ENCODE measurements at places on chromosomes 6 and 20. TPM values are rescaled to one million over a fixed set of nuclear protein-coding genes. Genes with fewer than 3 reads are reported as not detected.
A peak's percentile ranks its signal among the peaks of the same experiment; 100 is the strongest.

DNA sequence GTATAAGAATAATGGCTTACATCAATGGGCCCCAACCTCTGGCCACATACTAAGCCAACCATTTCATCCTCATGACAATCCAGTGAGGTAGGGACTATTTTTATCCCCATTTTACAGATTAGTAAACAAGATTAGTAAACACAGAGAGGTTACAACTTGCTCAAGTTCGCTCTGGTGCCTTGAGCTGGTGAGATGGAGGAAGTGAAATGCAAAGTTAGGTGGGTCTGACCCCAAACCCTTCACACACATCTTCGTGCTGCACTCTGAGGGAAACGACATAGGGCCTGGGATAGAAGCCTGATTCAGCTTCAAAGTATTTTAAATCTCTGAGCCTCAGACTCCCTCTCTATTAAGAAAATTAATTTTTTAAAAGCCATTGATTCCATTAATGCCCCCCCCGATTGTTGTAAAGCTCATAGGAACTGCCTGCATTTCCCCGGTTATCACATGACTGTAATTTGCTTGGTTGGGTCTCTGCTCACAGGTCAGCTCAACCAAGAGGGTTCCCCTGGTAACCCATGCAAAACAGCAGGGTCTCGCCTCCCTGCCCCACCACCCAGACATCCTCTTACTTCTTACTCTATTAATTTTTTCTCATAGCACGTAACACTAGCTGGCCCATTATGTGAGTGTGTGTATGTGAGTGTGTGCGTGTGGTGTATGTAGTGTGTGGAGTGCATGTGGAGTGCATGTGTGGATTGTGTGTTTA lies 221.2 kb downstream of the MAFB start:
- DNase-seq, result no peak
- no peaks in the 10 kb centered on the region for H3K4me1 ChIP-seq
- no peak overlapping the region for H3K4me3 ChIP-seq
- no peaks in the 10 kb centered on the region for H3K36me3 ChIP-seq

DNA sequence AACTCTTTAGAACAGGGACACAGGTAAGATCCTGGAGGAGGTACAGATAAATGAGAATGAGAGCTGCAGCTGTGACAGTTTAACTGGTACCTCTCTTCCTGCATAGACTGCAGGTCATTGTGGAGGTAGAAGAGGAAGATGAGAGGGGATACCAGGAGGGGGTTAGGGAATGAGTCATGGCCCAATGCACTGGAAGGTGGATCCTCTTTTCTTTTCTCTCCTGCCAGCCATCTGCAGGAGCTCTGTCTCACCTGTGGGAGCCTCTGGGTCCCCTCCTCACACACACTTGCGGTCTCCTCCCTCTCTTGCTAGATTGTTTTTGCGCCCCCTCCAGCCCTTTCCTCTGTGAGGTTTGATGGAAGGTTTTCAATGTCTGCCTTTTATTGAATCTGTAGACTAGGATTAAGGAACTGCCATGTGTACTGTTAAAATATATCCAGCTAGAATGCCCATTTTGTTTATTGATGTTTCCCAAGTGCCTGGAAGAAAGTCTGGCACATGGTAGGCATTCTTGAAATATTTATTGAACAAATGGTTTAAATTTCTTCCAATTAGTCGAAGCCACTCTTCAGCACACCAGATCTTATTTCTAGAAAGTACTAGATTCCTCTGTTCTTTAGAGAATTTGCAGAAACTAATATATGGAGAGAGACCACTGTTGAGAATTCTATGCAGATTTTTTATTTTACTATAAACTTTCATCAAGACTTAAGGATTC lies 13.0 kb downstream of the C6orf163 start:
- H3K36me3 ChIP-seq, result no peaks in the 10 kb centered on the region
- H3K27ac ChIP-seq, result no peak overlapping the region
- H3K4me1 ChIP-seq, result no peaks in the 10 kb centered on the region
- H3K4me3 ChIP-seq, result no peak overlapping the region
- no peaks in the 10 kb centered on the region for H3K27me3 ChIP-seq

- no peaks in the 10 kb centered on the region for H3K27me3 ChIP-seq
- H3K4me3 ChIP-seq, result no peak overlapping the region
- DNase-seq, result no peak
- H3K36me3 ChIP-seq, result no peaks in the 10 kb centered on the region
- peaks cover 4% of the 10 kb centered on the region for H3K4me1 ChIP-seq
Observed at GRCh38 chr20:11117808-11118528, 444.2 kb upstream of the JAG1 start.

DNA sequence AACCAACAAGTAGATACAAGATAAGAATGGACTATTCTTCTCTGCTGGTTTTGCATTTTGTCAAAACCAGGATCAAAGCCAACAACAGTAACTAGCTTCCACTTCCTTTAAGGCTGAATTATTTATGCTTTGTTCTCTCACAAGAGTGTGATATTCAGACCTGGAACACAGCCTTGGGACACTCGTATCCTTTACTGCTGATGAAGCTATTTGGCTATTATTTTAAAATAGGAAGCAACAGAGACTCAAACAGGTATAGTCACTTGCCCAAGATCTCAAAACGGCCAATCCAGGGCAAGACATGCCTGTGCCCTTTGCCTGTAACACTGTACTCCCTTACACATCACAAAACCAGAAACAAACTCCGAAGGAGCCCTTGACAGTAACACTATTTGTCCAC lies 19.9 kb downstream of the SPTLC3 start:
- no peak overlapping the region for H3K27ac ChIP-seq
- DNase-seq, result no peak
- no peak overlapping the region for H3K4me3 ChIP-seq
- H3K27me3 ChIP-seq, result no peaks in the 10 kb centered on the region

HSPA1B gene
- 1,377 TPM for total RNA-seq

XKR7 gene
- total RNA-seq, result 0.12 TPM

- no peaks in the 10 kb centered on the region for H3K36me3 ChIP-seq
- no peaks in the 10 kb centered on the region for H3K27me3 ChIP-seq
- no peak overlapping the region for H3K4me3 ChIP-seq
- H3K27ac ChIP-seq, result no peak overlapping the region
Observed at GRCh38 chr6:125948455-125948854, 8.1 kb upstream of the HINT3 start.

DNA sequence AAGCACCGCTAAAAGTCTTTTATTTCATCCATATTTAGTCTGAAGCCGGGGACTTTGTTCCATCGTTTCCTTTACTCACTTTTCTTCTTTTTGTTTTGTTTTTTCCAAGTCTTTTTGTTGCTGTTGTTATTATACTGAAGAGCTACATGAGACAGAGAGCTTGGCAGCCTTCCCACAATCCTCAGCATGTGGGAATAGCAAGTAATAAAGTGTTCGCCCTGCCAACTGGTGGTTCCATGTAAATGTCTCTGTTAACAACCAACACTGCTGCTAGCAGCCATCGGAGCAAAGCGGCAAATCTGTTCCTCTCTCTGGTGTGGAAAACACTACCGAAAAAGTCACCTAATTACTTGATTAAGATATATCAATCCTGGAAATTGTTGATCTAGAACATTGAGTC lies 437.8 kb upstream of the ID4 start:
- H3K4me3 ChIP-seq, result no peak overlapping the region
- no peak overlapping the region for H3K27ac ChIP-seq
- H3K4me1 ChIP-seq, result no peaks in the 10 kb centered on the region
- no peaks in the 10 kb centered on the region for H3K27me3 ChIP-seq
- no peaks in the 10 kb centered on the region for H3K36me3 ChIP-seq

DNA sequence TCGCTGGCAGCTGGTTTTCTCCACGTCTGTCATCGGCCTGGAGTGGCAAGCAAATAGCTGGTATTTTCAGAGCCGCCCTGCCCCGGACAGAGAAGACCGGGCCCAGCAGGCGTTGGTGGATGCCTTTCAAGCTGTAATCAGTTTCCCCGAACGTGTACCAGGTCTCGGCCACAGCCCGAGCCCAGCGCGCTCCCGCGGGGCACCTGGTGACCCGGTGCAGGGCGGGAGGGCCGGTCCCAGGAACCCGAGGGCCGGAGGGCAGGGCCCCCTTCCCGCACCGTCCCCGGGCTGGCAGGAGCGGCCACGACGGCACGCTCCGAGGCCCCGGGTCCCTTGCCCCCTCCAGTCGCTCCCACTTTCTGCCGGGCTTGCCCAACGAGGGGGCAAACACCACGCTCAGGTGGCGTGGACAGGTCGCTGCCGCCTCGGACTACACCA lies 348 bp upstream of the PYGB start:
- H3K27ac ChIP-seq, result peak overlapping the region; percentile 96
- H3K27me3 ChIP-seq, result no peaks in the 10 kb centered on the region
- no peaks in the 10 kb centered on the region for H3K36me3 ChIP-seq
- peaks cover 4% of the 10 kb centered on the region for H3K4me1 ChIP-seq

CALHM4 gene
- total RNA-seq, result not detected
